Activated B cell treated with CpG ODN at 0.5 μM for 24 hours (primary cell): ENCODE measurements at places on chromosomes 6 and 20. TPM values are rescaled to one million over a fixed set of nuclear protein-coding genes. Genes with fewer than 3 reads are reported as not detected.
A peak's percentile ranks its signal among the peaks of the same experiment; 100 is the strongest.

DNA sequence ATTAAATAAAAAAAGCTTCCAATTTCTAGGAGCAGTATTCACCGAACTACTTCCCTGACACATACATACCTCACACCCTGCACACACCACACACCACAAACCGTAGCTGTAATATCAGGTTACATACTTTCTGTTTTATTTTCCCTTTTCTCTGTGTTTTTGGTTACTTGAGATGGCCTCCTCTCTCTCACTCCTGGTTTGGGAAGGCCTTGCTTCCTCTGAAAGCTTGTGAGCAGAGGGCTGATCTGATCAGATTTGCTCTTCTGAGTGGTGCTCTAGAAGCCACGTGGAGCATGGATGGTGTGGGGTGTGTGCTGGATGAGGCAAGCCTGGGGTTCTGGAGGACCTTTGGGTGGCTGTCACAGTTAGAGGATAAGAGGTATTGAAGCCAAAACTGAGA is 20.9 kb downstream of the UTRN start:
- H3K4me1 ChIP-seq: peaks cover 10% of the 10 kb centered on the region
- H3K27me3 ChIP-seq: peaks cover 8% of the 10 kb centered on the region
- no peak overlapping the region for H3K4me3 ChIP-seq
- H3K36me3 ChIP-seq: no peaks in the 10 kb centered on the region
- no peak overlapping the region for H3K27ac ChIP-seq

DNA sequence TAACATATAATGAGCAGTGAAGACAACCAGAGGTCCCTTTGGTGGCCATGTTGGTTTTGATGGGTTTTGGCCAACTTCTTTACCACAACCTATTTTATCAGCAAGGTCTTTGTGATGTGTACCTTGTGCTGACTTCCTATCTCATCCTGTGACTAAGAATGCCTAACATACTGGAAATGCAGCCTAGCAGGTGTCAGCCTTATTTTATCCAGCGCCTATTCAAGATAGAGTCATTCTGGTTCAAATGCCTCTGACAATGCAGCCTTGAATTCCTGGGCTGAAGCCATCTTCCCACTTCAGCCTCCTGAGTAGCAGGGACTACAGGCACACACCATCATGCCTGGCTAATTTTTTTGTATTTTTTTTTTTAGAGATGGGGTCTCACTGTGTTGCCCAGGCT is 7.8 kb upstream of the TRIM38 start:
- H3K4me3 ChIP-seq: no peak overlapping the region
- no peaks in the 10 kb centered on the region for H3K27me3 ChIP-seq
- DNase-seq: no peak
- no peaks in the 10 kb centered on the region for H3K36me3 ChIP-seq

GRCh38 chr6:33053230-33053629 is 20.2 kb downstream of the HLA-DPA1 start:
- no peak for DNase-seq
- H3K27ac ChIP-seq: no peak overlapping the region
- peaks cover 44% of the 10 kb centered on the region for H3K4me1 ChIP-seq
- no peak overlapping the region for H3K4me3 ChIP-seq

GRCh38 chr6:165744555-165745228 is 81.7 kb upstream of the PDE10A start:
- DNase-seq: no peak
- H3K36me3 ChIP-seq: no peaks in the 10 kb centered on the region
- H3K4me3 ChIP-seq: no peak overlapping the region
- H3K27me3 ChIP-seq: no peaks in the 10 kb centered on the region
- H3K4me1 ChIP-seq: no peaks in the 10 kb centered on the region

DNA sequence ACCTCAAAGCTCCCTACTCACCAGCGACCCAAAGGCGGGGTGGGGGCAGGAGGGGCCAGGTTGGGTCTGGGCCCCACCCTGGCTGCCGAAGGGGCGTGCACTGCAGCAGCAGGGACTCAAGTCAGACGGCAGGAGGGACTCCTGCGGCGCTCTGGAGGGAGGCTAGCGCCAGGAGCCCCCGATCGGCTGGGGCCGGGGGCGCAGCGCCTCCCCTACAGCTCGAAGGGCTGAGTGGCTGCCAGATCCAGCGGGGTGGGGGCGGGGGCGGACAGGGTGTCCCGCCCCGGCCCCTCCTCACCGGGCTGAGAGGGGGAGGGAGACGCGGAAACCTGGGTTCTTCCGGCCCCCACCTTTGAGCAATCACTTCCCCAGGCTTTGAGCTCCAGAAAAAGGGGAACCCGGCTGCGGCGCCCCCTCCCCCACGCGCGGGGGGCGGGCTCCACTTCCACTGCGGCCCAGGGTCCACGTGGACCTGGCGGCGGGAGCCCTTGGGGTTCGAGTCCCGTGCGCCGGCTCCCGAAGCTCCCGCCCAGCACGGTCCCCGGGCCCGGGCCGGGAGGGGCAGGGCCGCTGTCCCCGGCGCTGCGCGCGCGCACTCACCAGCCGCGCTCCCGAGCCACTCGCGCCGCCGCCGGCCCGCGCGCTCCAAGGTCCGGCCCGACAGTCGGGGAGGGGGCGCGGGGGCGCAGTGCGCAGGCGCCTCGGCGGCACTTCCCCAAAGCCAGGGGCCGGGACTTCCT is at the start of gene RGS19:
RGS19 (minus strand) TSS at position 246 of the 740 bp plus-strand sequence. CDS start 2,632 bp downstream, outside the sequence.
- peaks cover 3% of the 10 kb centered on the region for H3K27me3 ChIP-seq
- H3K4me1 ChIP-seq: peaks cover 68% of the 10 kb centered on the region
- H3K36me3 ChIP-seq: peaks cover 20% of the 10 kb centered on the region
- peak within 1 kb of the TSS; percentile 87 for H3K4me3 ChIP-seq

GRCh38 chr6:5012519-5012918 is 8.7 kb upstream of the RPP40 start:
- H3K36me3 ChIP-seq: peaks cover 2% of the 10 kb centered on the region
- no peaks in the 10 kb centered on the region for H3K27me3 ChIP-seq
- no peaks in the 10 kb centered on the region for H3K4me1 ChIP-seq
- DNase-seq: no peak

The DLL1 gene
- 0.32 and 0.53 TPM in 2 replicates for total RNA-seq

The SNAP91 gene
- not detected in 2 replicates for total RNA-seq
